ENCODE measurements at places on chromosomes 7 and 10. TPM values are rescaled to one million over a fixed set of nuclear protein-coding genes. Genes with fewer than 3 reads are reported as not detected.

Gene NSUN5
- 46.7 TPM for total RNA-seq

Gene NOLC1
- total RNA-seq: 52.3 TPM

Gene NEURL1
- 2.7 TPM for total RNA-seq

Gene CYP26A1
- 1.2 TPM for total RNA-seq

Gene ICA1
- 60.7 TPM for total RNA-seq

Gene FAS
- 0.67 TPM for total RNA-seq

Gene SEMA3E
- total RNA-seq: 0.92 TPM

Gene DGKI
- total RNA-seq: 29.2 TPM

Gene SEMA3A
- 35.9 TPM for total RNA-seq

Gene LIPF
- total RNA-seq: not detected

Gene XRCC2
- total RNA-seq: 3.6 TPM

Gene LLCFC1
- not detected for total RNA-seq

Gene HTR5A
- total RNA-seq: not detected

Gene MBLAC1
- total RNA-seq: 3.7 TPM

Gene CPA2
- total RNA-seq: 1.9 TPM

Gene PDIA4
- total RNA-seq: 150 TPM

Gene ITPRID1
- not detected for total RNA-seq

Gene POLD2
- 133 TPM for total RNA-seq

Gene SUN3
- not detected for total RNA-seq

Gene CPXM2
- total RNA-seq: 1.2 TPM

Gene SPDYE5
- not detected for total RNA-seq

Gene TBX20
- 240 TPM for total RNA-seq
